ENCODE measurements at places on chromosomes 1 and 21.

GRCh38 chr1:26474818-26475217 lies 2.6 kb downstream of the HMGN2 start:
- no peaks in the 10 kb centered on the region for H3K27me3 ChIP-seq
- H3K36me3 ChIP-seq = peaks cover 55% of the 10 kb centered on the region
- peaks cover 18% of the 10 kb centered on the region for H3K4me1 ChIP-seq
- no peak overlapping the region for H3K27ac ChIP-seq
- DNase-seq = no peak
- no peak overlapping the region for H3K4me3 ChIP-seq

GRCh38 chr1:187078916-187079315 lies 250.2 kb downstream of the PLA2G4A start:
- H3K4me3 ChIP-seq = no peak overlapping the region
- H3K27me3 ChIP-seq = no peaks in the 10 kb centered on the region
- no peak for DNase-seq

GRCh38 chr1:145847827-145848226 lies 2.4 kb downstream of the NUDT17 start:
- DNase-seq = no peak
- H3K4me3 ChIP-seq = no peak overlapping the region
- H3K27me3 ChIP-seq = no peaks in the 10 kb centered on the region

- no peak overlapping the region for H3K4me3 ChIP-seq
- peak; percentile 25 for DNase-seq
- H3K36me3 ChIP-seq = no peaks in the 10 kb centered on the region
- no peak overlapping the region for H3K27ac ChIP-seq
- H3K4me1 ChIP-seq = peaks cover 1% of the 10 kb centered on the region
Measured at GRCh38 chr1:105652109-105652508, 1404.4 kb upstream of the PRMT6 start.

GRCh38 chr1:8698012-8698630 lies 119.3 kb downstream of the RERE start:
- DNase-seq = no peak
- peaks cover 6% of the 10 kb centered on the region for H3K36me3 ChIP-seq
- peaks cover 24% of the 10 kb centered on the region for H3K4me1 ChIP-seq
- peak overlapping the region; percentile 62 for H3K27ac ChIP-seq
- no peak overlapping the region for H3K4me3 ChIP-seq
- no peaks in the 10 kb centered on the region for H3K27me3 ChIP-seq

DNA sequence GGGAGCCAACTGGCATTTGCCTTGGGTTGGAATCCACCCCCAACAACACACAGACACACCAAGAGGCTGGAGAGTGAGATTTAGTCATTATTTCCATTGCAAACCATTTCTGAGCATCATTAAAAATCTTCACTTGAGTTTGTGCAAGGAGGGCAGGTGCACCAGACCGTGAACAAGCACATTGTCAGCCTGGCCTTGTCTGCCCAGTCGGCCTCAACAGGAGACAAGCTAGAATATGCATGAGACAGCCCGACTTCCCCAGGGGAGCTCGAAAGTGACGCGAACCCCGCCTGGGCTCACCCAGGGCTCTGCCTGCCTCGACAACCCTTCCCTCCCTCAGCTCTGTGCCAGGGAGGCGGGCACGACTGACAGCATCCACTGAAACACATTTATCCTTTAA lies 15.4 kb upstream of the GUCA2B start:
- H3K27me3 ChIP-seq = peaks cover 10% of the 10 kb centered on the region
- H3K4me1 ChIP-seq = no peaks in the 10 kb centered on the region
- H3K36me3 ChIP-seq = no peaks in the 10 kb centered on the region

DNA sequence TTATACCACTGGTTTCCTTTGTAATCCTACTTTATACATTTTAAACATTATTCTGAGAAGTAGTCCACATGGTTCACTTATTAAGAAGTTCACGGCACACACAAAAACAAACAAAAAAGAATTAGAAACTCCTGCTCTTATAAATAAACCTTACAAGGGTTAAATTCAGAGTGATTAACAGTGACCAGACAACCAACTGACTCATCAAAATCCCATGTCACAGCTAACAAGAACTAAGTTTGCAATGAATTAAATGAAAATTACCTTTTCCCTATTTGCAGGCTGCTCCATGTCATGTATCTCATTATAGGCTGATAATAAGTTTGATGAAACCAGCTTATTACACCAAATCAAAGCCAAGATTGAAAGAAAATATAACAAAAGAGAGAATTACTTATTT lies 77.5 kb downstream of the PUM1 start:
- H3K27ac ChIP-seq = no peak overlapping the region
- no peak overlapping the region for H3K4me3 ChIP-seq
- peaks cover 25% of the 10 kb centered on the region for H3K4me1 ChIP-seq
- peaks cover 74% of the 10 kb centered on the region for H3K36me3 ChIP-seq

DNA sequence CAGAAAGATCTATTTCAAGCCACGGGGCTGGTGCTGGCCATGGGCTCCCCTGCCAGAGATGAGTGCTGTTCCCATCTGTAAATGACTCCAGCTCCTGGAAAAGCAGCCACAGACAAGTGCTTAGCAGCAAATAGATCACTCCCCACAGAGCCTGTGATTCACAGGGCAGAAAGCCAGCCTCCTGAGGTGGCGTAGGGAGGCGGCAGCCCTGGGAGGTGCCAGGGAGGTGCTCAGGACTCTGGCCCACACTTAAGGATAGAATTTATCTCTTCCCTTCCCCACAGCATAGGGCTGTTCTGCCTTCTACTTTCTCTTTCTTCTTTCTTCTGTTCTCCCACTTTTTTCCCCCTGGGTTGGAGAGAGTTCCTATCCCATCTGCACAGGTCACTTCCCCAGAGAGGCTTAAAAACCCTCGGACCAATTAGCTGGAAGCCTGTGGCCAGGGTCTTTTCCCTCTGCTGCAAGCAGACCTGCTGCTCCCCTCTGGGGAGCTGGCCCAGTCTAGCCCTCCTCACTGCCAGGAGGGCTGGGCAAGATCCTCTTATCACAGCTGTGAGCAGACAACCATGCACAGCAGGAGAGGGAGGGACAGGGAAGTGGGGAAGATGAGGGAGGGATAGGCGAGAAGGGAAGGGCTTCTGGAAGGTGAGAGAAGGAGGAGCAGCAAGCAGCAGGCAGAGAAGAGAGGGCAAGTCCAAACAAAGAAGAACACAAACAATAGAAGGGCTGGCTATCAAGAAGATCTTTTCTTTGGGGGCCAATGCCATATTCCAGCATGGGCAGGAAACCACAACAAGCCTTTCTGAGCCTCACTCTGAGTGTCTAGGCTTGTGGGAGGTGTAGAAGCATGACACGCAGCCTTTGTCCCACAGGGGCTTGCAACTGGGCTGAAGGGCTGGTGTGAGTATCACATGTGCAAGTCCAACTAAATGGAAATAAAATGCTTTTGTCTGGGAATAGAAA lies 41.0 kb downstream of the KCND3 start:
- peaks cover 24% of the 10 kb centered on the region for H3K4me1 ChIP-seq
- no peaks in the 10 kb centered on the region for H3K27me3 ChIP-seq
- no peak overlapping the region for H3K27ac ChIP-seq
- no peaks in the 10 kb centered on the region for H3K36me3 ChIP-seq
- DNase-seq = peak; percentile 74

- H3K4me1 ChIP-seq = peaks cover 17% of the 10 kb centered on the region
- no peaks in the 10 kb centered on the region for H3K36me3 ChIP-seq
- DNase-seq = no peak
- H3K27me3 ChIP-seq = no peaks in the 10 kb centered on the region
Measured at GRCh38 chr1:39885516-39885915, 2.2 kb upstream of the TRIT1 start.

GRCh38 chr1:201818971-201819750 lies 9.8 kb upstream of the IPO9 start:
- no peaks in the 10 kb centered on the region for H3K27me3 ChIP-seq
- no peak overlapping the region for H3K27ac ChIP-seq
- no peaks in the 10 kb centered on the region for H3K4me1 ChIP-seq
- H3K4me3 ChIP-seq = no peak overlapping the region
- H3K36me3 ChIP-seq = peaks cover 84% of the 10 kb centered on the region

DNA sequence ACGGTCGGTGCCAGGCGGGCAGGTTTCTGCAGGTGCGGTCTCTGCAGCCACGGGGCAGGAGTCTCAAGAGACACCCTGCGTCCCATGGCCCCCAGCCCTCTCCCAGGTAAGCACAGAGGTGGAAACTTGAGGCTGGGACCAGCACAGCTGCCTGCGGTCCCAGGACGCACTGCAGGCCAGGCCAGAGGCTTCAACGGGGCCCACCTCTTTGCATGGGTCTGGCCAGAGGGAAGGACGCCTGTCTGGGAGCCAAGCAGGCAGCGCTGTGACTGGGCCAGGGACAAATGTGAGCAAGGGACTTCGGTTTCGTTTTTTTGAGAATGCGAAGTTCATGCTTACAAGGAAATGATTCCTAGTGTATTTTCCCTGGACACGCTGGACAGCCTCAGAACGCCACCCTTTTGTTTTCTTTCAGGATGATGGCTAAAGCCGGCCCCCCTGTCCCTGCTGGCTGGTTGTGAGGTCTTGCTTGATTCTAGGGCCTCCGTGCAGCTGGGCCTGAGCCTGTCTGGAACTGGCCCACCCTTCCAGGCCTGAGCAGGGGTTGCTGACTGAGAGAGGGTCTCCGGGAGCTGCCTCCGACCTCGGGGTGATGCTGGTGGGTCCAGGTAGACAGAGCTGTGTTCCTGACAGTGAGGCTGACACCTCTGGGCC lies 38.3 kb downstream of the MORN1 start:
- no peak overlapping the region for H3K27ac ChIP-seq
- no peak overlapping the region for H3K4me3 ChIP-seq
- no peaks in the 10 kb centered on the region for H3K27me3 ChIP-seq

GRCh38 chr1:94068999-94069918 lies 51.7 kb downstream of the ABCA4 start:
- DNase-seq = no peak
- H3K36me3 ChIP-seq = no peaks in the 10 kb centered on the region
- no peak overlapping the region for H3K4me3 ChIP-seq
- H3K27ac ChIP-seq = no peak overlapping the region

DNA sequence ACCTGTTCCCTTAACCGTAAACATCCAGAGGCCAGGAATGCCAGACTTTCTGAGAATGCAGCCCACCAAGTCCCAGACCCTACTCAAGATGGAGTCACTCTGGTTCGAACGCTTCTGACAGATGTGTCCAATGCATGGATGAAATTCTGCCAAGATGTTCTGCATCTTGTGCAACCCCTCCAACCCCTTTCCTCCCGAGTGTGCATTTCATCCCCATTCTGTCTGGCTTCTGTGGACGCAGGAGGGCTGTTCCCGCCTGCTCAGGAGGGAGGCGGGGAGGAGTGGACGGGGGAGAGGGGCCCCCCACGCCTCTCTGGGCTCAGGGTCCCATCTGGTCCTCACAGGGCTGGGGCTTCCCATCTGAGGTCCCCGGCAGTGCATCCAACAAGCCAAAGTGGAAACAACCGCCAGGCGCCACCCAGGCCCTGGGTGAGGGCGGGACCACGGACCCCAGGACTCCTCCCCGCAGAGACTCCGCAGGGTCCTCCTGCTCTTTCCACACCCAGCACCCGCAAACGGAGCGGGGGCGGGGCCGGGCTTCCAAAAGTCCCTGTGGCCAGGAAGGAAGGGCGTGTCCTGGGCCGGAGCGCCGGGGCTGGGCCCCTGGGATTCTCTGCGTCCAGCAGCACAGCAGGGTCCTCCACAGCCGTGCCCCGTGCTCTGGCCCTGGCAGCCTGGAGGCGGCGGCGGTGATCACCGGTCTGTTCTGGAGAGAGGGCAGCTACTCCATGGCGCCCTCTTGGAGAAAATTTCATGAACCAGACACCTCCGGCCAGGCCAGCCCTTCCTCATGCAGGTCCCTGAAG lies 27.8 kb upstream of the SUMO3 start:
- H3K4me1 ChIP-seq = no peaks in the 10 kb centered on the region
- no peaks in the 10 kb centered on the region for H3K27me3 ChIP-seq
- DNase-seq = peak; percentile 63

DNA sequence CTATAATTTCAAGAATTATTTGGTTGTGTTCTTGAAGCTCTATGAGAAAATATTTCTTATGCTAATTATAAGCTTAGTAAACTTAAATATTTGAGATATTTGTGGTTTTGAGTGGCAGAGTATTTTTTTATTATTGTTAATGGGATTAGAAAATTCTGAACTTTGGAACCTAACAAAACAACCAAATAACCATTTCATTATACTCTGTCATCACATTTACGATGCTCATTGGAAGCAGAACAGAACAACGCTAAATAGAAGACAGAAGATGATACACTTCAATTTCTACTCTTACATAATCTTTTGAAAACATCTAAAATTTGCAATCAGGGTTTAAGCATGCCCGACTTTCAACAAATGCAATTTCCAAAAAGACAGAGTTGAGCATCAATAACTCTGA lies 270.2 kb downstream of the PTPRC start:
- H3K4me1 ChIP-seq = peaks cover 71% of the 10 kb centered on the region
- no peak for DNase-seq
- H3K4me3 ChIP-seq = no peak overlapping the region
- H3K27me3 ChIP-seq = no peaks in the 10 kb centered on the region
- H3K27ac ChIP-seq = no peak overlapping the region

DNA sequence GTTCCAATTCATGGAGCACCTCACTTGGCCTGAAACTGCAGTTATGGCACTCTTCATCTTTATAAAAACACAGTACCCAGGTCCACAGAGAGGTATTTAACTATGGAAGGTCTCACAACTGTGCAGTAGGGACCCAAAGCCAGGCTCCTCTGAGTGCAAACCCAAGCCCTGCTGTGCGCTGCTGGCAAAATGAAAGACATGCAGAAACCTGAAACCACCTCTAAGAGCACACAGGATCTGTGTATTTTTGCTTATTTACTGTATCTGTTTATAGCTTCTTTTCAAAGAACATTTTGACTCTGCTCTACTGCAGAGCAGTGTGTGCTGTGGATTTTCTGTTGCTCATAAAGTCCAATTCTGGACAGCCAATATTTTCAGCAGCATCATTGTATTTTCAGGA lies 166.6 kb downstream of the DSCAM start:
- no peak overlapping the region for H3K4me3 ChIP-seq
- no peak overlapping the region for H3K27ac ChIP-seq
- no peaks in the 10 kb centered on the region for H3K36me3 ChIP-seq
- H3K27me3 ChIP-seq = no peaks in the 10 kb centered on the region
- H3K4me1 ChIP-seq = no peaks in the 10 kb centered on the region

- H3K4me1 ChIP-seq = peaks cover 28% of the 10 kb centered on the region
- no peaks in the 10 kb centered on the region for H3K27me3 ChIP-seq
Measured at GRCh38 chr1:32773018-32773763, 44.0 kb downstream of the YARS1 start.

DNA sequence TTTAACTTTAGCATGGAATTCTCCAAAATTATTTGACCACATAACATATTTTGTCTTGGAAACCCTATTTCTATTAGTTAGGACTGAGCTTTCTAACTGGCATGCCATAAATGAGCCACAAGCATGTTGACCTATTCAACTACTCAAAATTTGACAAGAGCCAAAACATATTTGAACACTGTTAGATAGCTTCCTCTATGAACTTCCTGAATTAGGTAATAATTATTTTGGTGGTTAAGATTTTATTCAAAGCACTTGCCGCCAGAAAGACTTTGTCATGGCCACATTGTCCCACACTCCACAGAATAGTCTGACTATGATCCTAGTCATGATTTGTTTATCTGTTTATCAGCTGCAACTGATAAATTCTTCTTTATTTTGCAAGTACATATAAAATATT lies 23.1 kb upstream of the CTPS1 start:
- H3K4me1 ChIP-seq = no peaks in the 10 kb centered on the region
- no peaks in the 10 kb centered on the region for H3K27me3 ChIP-seq
- no peak overlapping the region for H3K27ac ChIP-seq
